Mesenchymal stem cell (in vitro differentiated cells and primary cell): ENCODE measurements at places on chromosomes 6 and 20.

GRCh38 chr6:76330031-76330430, 257.6 kb upstream of the IMPG1 start:
- DNase-seq = no peak
- no peaks in the 10 kb centered on the region for H3K36me3 ChIP-seq
- H3K4me1 ChIP-seq = no peaks in the 10 kb centered on the region
- H3K27me3 ChIP-seq = no peaks in the 10 kb centered on the region
- no peak overlapping the region for H3K27ac ChIP-seq

DNA sequence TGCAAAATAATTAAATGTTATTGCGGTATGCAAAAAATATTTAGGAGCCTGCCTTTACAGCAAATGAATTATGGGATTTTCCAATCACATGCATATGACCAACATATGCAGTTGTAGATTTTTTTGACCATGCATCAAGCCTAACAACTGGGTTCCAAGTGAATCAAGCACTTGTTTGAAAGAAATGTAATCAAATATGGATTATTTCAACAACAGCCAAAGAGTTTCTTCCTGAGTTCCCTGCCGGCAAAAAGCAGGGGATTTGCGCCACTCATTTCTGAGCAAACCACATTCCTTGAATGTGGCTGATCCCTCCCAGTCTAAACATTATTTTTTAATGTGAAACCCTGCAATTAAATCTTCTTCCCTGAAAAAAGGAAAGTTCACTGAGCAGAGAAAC, 100.1 kb upstream of the ADTRP start:
- no peaks in the 10 kb centered on the region for H3K36me3 ChIP-seq
- no peak overlapping the region for H3K4me3 ChIP-seq
- DNase-seq = no peak
- no peaks in the 10 kb centered on the region for H3K27me3 ChIP-seq
- H3K4me1 ChIP-seq = no peaks in the 10 kb centered on the region

DNA sequence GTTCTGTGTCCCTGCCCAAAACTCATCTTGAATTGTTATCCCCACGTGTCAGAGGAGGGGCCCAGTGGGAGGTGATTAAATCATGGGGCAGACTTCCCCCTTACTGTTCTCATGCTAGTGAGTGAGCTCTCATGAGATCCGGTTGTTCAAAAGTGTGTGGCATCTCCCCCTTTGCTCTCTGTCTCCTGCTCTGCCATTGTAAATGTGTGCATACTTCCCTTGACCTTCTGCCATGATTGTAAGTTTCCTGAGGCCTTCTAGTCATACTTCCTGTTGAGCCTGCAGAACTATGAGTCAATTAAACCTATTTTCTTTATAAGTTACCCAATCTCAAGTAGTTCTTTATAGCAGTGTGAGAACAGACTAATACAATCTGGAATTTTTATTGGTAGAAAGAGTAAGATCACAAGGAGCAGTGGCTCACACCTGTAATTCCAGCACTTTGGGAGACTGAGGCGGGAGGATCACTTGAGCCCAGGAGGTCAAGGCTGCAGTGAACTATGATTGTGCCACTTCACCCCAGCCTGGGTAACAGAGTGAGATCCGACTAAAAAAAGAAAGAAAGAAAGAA, 47.1 kb upstream of the SLC22A16 start:
- peaks cover 1% of the 10 kb centered on the region for H3K4me1 ChIP-seq
- H3K4me3 ChIP-seq = no peak overlapping the region
- DNase-seq = peak; percentile 7
- no peak overlapping the region for H3K27ac ChIP-seq
- H3K27me3 ChIP-seq = no peaks in the 10 kb centered on the region

DNA sequence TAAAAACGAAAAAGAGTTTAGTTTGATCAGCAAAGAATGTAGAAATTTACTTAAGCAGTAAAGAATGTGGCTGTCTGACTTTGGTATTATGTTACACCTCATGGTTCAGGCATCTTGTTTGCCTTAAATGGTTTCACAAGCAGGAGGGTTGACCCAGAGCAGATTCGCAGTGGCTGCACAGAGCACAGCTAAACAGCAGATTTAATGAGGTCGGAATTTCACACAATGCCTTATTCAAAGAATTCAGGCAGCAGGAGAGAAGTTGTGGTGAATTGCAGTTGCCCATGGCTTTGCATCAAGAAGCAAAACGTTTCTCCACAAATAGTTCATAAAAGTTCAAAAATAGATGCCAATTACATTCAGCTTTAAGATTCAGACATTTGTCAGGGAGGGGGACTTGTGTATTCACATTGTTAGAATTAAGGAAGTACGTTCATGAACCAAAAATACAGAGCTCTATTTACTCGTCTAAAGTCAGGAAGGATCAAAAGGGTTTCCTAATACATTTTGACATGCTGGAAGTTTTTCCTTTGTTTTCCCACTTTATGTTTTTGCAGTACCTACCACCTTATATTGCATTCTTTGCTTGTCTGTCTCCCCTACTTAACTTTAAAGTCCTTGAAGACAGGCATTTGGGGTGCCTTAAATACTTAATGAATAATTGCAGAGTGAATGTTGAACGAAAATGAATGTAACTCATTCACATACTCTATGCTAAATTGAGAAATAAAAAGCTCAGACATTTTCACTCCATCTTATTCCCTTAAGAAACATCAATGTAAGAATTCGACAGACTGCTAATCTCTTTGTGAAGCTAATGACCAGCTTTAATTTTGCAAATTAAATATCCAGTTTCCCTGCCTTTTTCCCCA, 1163.6 kb upstream of the CITED2 start:
- H3K4me1 ChIP-seq = peaks cover 2% of the 10 kb centered on the region
- peak overlapping the region; percentile 3 for H3K4me3 ChIP-seq
- H3K27ac ChIP-seq = peak overlapping the region; percentile 99
- no peaks in the 10 kb centered on the region for H3K36me3 ChIP-seq
- H3K27me3 ChIP-seq = no peaks in the 10 kb centered on the region

GRCh38 chr6:82268301-82268846, 20.8 kb upstream of the IBTK start:
- H3K4me3 ChIP-seq = no peak overlapping the region
- DNase-seq = no peak
- no peaks in the 10 kb centered on the region for H3K36me3 ChIP-seq

- no peak for DNase-seq
- no peak overlapping the region for H3K27ac ChIP-seq
- H3K4me3 ChIP-seq = no peak overlapping the region
- H3K36me3 ChIP-seq = no peaks in the 10 kb centered on the region
- H3K4me1 ChIP-seq = peaks cover 10% of the 10 kb centered on the region
Observed at GRCh38 chr6:30211899-30212298, 1.3 kb downstream of the TRIM26 start.

DNA sequence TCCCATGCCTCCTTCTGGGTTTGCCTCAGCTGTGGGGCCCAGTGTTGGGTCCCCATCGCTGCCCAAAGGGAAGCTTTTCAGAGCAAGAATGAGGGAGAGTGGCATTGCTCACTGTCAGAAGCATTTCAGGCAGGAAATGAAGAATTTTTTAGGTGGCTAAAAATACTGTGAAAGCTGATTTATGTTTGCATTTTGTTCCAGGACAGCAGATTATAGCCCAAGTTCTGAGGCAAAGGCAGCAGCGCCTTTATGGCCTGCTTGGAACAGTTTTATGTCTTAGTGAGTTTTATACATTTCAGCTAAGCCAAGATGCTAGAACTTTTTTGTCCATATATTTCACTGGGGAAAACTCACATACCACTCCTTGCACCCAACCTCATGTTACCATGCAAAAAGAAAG, 4.3 kb upstream of the CCDC167 start:
- no peaks in the 10 kb centered on the region for H3K4me1 ChIP-seq
- no peak overlapping the region for H3K4me3 ChIP-seq
- DNase-seq = no peak
- H3K27ac ChIP-seq = no peak overlapping the region
- H3K36me3 ChIP-seq = no peaks in the 10 kb centered on the region

DNA sequence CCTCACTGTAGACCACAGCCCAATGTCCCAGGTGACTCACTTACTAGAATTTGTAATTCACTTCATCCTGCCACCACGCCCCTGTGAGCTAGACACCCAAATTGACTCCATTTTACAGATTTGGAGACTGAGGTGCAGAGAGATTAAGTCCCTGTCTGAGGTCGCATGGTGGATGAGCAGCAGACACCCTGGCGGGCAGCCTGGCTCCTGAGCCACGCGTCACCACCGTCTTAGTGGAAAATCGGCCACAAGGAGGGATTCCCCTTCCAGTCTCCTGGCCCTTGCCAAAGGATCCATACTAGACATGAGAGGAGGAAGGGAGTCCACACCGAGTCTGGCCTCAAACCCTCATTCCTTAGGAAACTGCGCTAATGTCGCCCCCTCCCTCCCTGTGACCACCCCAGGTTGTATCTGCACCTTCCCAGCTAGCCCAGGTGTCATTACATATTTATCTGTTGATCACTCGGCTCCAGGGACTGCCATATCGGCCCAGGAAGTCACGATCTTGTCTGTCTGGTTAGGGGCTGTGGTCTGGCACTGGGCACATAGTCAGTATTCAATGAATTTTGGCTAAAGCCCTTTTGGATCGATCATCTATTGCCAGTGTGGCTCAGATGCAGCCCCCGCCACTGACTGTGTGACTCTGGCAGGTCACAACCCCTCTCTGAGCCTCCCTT, 25.7 kb upstream of the PTGIS start:
- no peaks in the 10 kb centered on the region for H3K27me3 ChIP-seq
- H3K4me1 ChIP-seq = peaks cover 27% of the 10 kb centered on the region
- DNase-seq = no peak
- H3K27ac ChIP-seq = no peak overlapping the region
- no peak overlapping the region for H3K4me3 ChIP-seq

GRCh38 chr20:17622086-17622850, 52.4 kb downstream of the DSTN start:
- no peak overlapping the region for H3K4me3 ChIP-seq
- peaks cover 15% of the 10 kb centered on the region for H3K4me1 ChIP-seq
- H3K27ac ChIP-seq = no peak overlapping the region

- H3K27me3 ChIP-seq = no peaks in the 10 kb centered on the region
- DNase-seq = no peak
- H3K4me3 ChIP-seq = no peak overlapping the region
- peaks cover 2% of the 10 kb centered on the region for H3K4me1 ChIP-seq
- no peaks in the 10 kb centered on the region for H3K36me3 ChIP-seq
- H3K27ac ChIP-seq = no peak overlapping the region
Observed at GRCh38 chr6:137282254-137282653, 63.1 kb upstream of the IFNGR1 start.

DNA sequence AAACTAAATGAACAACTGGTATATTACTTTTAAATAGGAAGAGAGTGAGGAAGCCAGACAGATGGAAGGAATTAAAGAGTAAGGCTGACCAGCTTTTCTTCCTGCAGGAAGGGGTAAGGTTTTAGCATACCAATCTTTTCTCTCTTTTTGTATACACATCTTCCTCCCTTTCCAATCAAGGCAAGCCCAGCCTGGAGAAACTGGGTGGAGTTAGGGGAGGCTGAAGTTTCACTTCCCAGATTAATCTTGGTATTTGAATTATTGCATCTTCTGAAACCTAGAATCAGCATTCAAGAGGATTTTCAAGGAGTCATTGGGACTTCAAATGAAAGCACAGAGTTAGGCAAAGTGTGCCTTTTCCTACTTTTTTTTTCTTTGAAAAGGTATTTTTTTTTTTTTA, 33.1 kb downstream of the TMEM14A start:
- no peaks in the 10 kb centered on the region for H3K27me3 ChIP-seq
- H3K27ac ChIP-seq = no peak overlapping the region
- no peaks in the 10 kb centered on the region for H3K4me1 ChIP-seq
- H3K36me3 ChIP-seq = no peaks in the 10 kb centered on the region

DNA sequence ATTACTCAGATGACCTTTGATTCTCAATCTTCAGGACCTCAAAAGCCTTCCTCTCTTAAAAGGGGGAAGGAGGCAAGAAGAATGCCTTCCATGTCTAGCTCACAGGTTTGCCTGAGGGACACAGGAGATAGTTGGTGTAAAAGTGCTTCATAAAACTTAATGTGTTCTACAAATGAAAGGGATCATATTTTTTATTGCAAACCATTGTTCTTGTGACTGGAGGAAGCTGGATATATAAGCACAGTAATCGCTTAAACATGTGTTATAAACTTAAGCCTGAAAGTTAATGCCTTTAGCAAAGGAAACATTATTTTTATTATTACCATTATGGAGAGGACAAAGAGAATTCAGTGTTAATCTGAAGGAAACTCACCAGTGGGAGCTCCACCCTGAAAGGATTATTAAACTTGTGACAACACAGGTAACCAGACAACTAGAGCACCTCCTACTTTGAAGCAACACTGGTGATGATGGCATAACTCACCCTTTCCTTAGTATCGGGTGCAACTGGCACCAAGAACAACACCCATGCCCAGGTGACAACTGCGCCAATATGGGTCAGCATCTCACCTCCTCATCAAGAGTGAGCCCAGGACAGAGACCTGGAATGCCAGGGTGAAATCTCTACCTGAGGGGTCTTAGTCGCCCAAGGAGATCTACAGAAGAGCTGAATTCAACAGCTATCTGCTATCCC, 288.7 kb upstream of the PRDM1 start:
- H3K4me3 ChIP-seq = no peak overlapping the region
- no peaks in the 10 kb centered on the region for H3K27me3 ChIP-seq
- H3K27ac ChIP-seq = no peak overlapping the region
- no peaks in the 10 kb centered on the region for H3K4me1 ChIP-seq
- DNase-seq = no peak

GRCh38 chr6:145836772-145837171, 22.2 kb upstream of the FBXO30 start:
- no peaks in the 10 kb centered on the region for H3K36me3 ChIP-seq
- no peak overlapping the region for H3K27ac ChIP-seq
- H3K27me3 ChIP-seq = no peaks in the 10 kb centered on the region
- DNase-seq = peak; percentile 39
- no peak overlapping the region for H3K4me3 ChIP-seq

DNA sequence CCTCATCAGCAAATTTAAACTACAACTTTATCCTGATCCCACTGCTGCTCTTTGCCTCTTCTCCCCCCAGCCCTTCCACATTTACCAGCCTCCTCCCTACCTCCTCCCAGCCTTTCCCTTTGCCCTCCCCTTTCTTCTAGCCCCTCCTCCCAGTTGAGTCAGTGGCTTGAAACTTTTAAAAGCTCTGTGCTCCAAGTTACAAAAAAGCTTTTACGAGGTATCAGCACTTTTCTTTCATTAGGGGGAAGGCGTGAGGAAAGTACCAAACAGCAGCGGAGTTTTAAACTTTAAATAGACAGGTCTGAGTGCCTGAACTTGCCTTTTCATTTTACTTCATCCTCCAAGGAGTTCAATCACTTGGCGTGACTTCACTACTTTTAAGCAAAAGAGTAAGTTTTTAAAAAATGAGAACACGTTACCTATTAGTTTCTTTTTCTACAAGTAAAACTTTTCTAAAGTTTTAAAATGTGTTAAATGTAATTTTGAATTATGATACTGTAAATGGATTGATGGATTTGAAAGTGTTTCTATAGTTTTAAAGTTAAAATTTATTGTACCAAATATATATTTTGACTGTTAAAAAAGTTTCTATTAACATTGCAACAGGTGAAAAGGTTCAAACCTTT, at the start of gene GJA1:
GJA1 (plus strand) TSS at position 203 of the 626 bp plus-strand sequence. CDS start 11,202 bp downstream, outside the sequence.
- peak within 1 kb of the TSS; percentile 95 for H3K27ac ChIP-seq
- H3K4me3 ChIP-seq = peak within 1 kb of the TSS; percentile 63
- no peaks in the 10 kb centered on the region for H3K27me3 ChIP-seq
- H3K4me1 ChIP-seq = peaks cover 1% of the 10 kb centered on the region
- no peaks in the 10 kb centered on the region for H3K36me3 ChIP-seq
